ENCODE measurements at places on chromosomes 16 and 17. TPM values are rescaled to one million over a fixed set of nuclear protein-coding genes. Genes with fewer than 3 reads are reported as not detected.

Gene SRCIN1
- 2.8 TPM for total RNA-seq

DNA sequence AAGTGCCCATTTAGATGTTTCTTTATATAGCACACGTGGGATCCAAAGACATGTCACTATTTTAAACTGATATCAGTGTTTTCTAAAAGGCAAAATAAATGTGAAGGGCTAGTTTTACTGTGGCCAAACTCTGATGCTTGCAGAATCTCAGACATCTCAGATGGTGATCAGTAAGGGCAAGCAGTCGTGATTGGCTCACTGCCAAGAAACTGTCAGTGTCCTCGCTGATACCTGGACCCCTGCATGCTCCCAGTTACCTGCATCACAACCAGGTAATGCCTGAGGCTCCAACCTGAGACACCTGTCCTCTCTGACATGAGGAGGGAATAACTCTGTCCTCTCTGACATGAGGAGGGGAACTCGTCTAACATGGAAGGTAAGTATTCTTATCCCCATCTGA lies 114.0 kb downstream of the SPECC1 start:
- no peak overlapping the region for H3K4me3 ChIP-seq
- H3K4me1 ChIP-seq: peaks cover 6% of the 10 kb centered on the region
- DNase-seq: no peak

- H3K27ac ChIP-seq: no peak overlapping the region
- no peak for DNase-seq
- no peak overlapping the region for H3K4me3 ChIP-seq
- H3K36me3 ChIP-seq: no peaks in the 10 kb centered on the region
- H3K27me3 ChIP-seq: no peaks in the 10 kb centered on the region
Observed at GRCh38 chr16:22356930-22357634, 17.3 kb downstream of the CDR2 start.

GRCh38 chr17:80308692-80309517 lies 48.3 kb downstream of the RNF213 start:
- H3K36me3 ChIP-seq: no peaks in the 10 kb centered on the region
- DNase-seq: no peak
- H3K27me3 ChIP-seq: no peaks in the 10 kb centered on the region
- H3K4me1 ChIP-seq: no peaks in the 10 kb centered on the region
- no peak overlapping the region for H3K4me3 ChIP-seq
- H3K27ac ChIP-seq: no peak overlapping the region
